NCI-H187 treated with DMSO at 0.1 percent for 48 hours (cell line): ENCODE measurements at places on chromosomes 1 and 21.

- DNase-seq = no peak
Observed at GRCh38 chr21:14926186-14926585, 138.6 kb downstream of the NRIP1 start.

DNA sequence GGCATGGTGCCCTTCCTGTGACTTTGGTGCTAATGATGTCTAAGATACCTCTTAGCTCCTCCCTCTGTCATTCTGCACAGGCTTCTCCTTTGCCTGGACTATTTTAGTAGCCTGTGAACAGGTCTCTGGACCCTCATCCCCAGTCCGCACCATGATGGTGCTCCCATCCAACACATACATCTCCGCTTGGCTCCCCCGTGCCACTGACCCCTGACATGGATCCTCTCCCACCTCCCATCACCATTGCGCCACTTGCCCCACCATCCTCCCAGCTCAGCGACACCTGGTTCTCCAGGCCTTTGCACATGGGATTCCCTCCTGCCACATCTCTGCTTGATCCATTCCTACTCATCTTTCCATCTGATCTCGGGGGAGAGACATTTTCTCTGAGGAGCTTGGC is 33.9 kb downstream of the RUNX3 start:
- no peak for DNase-seq

DNA sequence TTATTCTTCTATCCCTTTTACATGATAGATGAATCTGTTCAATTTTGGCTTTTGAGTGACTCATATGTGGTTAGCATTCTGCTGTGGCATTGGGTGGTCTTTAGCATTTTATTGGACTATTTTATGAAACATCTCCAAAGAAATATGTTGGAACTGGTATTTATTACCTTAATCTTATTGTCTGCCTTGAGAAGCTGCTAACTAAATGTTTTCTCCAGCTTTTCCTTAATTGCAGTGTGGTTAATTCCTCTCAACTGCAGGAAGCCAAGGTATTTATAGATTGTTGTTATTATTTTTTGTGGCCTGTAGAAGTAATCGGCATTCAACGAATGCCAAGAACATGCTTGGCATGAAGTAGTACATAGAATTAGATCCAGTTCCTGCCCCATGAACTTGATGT is 64.1 kb downstream of the NOS1AP start:
- no peak for DNase-seq

- no peak for DNase-seq
Observed at GRCh38 chr21:42526379-42526727, 12.7 kb downstream of the SLC37A1 start.

DNA sequence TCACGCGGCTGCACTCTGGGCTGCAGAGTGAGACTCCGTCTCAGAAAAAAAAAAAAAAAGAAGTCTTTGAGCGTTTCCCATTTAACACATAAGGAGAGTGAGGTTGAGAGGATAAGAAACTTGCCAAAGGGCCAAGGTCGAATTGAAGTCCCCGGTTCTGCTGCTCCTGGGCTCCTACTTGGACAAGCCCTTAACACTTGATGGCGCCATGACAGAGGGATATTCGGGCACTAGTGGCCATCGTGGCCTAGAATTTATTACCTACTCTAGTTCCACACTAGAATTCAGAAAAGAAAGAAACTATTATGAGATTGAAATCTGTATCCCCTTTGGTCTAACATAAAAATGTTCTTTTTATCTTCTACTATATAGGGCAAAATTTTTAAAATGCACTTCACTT is 65.7 kb upstream of the NEK2 start:
- DNase-seq = no peak

DNA sequence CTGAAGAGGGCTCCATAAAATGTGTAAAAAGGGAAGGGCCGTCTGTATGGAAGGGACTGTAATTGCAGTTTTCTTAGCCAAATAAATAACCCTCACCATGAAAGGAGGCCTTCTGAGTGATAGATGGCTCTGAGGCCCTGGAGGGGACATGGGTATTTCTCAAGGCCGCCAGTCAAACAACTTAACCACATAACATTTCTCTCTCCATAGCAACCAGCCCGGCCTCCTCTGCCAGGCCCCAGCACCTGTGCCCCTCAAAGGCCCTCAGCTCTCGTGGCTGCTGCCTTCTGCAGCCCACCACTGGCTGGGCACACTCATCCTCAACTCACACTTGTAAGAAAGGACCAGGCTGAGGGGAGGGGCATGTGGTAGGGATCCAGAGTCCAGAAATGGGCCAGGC is 57.0 kb upstream of the GJB5 start:
- no peak for DNase-seq

DNA sequence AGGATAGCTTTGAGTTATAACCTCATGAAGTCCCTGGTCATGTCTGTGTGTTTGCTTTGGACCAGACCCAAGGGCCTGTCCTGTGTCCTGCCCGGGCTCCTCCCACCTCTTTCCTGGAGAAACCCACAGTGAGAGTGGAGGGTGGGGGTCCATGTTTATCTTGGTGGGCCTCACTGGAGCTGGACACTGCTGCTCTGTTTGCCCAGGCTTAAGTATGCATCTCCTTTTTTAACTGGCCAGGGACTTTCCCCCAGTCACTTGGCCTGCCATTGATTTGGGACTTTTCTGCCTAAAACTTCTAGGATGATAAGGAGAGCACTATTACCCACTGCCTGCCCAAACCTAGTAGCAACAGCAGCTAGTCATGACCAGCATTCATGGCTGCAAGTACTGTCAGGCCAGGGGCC is 49.8 kb downstream of the DDR2 start:
- DNase-seq = no peak

DNA sequence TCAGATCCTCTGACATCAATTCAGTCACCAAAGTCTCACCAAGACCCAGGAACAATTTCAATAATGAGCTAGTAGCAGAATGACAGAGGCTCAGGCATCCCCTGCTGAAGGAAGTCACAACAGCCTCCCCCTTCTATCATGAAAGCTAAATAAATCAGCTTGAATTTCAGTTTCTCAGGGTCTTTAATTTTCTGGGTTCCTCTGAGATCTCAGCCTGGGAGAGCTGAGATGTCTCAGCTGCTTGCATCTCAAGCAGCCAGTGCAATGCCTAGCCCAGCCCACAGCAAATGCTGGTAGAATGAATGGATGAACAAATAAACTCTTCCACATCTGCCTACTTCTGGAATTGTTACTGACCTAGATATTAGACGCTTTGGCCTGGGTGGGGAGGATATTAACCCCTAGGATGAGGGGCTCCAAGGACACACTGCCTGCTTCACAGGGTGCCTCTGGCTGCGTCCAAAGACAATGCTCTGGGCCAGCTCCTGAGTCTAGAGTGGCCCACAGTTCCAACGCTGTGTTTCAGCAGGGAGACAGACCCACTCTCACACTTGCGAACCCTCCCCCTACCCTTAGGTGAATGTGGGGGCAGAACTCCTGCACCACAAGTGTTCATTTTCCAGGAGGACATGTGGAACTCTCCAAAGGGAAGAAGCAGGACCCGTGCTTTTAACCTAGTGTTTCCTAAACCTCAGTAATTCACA is 11.2 kb upstream of the LORICRIN start:
- DNase-seq = no peak

GRCh38 chr1:22207511-22208267 is 64.8 kb upstream of the WNT4 start:
- no peak for DNase-seq

GRCh38 chr1:31591425-31592093 is 15.2 kb downstream of the TINAGL1 start:
- DNase-seq = no peak

GRCh38 chr1:1106510-1107221 is 9.2 kb downstream of the C1orf159 start:
- no peak for DNase-seq

DNA sequence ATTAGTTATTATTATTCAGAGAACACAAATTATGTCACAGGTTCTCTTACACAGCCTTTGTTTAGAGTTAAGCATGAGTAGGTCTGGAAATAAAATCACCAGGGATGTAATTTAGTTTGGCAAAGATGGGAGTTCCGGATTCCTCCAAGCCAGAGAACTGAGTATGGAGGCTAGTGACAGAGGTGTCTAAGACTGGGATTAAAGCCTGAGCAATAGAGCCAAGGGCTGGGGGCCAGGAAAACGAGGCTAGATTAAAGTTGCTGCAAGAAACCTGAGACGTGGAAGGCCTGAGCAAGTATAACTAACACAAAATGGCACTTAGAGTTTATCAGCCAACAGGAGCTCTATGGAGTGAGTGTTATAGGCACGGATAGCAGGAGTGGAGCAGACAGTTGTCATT is 381.6 kb downstream of the SRGAP2C start:
- no peak for DNase-seq

GRCh38 chr1:245086389-245086969 is 68.3 kb upstream of the KIF26B start:
- DNase-seq = no peak

- DNase-seq = no peak
Observed at GRCh38 chr1:37267111-37267835, 207.1 kb upstream of the ZC3H12A start.

GRCh38 chr1:109280862-109281261 is 2.1 kb downstream of the PSRC1 start:
- no peak for DNase-seq

DNA sequence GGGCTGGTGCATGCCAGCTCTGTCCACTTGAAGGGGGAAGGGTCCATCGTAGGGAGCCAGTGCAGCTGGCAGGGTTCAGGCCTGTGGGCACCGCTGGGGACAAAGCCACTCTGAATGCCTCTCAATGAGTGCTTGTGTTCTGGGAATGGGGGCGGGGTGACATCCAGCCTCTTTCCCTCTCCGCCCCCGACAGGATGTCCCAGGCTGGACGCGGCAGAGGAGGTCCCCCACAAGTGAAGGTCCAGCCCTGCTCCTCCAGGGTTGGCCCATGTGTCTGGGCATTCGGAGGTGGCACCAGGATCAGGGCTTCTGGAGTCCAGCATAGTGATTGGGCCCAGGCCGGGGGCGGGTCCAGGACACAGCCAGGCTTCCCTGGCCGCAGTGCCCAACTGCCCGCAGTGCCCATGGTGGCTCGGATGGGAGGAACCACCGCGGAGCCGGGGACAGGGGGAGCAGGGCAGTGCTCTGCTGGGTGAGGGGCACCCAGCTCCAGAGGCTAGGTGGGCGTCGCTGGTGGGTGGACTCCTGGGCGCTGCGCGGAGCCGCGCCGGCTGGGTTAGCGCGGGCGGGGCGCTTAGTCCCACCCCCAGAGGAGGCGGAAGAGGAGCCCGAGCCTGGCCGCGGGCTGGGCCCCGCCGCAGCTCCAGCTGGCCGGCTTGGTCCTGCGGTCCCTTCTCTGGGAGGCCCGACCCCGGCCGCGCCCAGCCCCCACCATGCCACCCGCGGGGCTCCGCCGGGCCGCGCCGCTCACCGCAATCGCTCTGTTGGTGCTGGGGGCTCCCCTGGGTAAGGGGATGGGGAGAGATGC is at the start of gene SHISA4:
Gene SHISA4 (plus strand): TSS at position 617 of the 808 bp plus-strand sequence. CDS start 97 bp downstream, at position 714.
- DNase-seq = no peak

DNA sequence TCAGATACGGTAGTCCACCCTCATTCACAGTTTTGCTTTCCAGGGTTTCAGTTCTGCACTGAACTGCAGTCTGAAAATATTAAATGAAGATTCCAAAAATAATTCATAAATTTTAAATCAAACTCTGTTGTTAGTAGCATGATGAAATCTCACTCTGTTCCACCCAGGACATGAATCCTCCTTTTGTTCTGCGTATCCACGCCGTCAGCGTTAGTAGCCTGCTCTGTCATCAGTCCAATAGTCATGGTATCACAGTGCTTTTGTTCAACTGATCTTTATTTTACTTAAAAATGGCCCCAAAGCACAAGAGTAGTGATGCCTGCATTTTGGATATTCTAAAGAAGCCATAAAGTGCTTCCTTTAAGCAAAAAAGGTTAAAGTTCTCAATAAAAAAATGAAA is 23.9 kb downstream of the CHD1L start:
- DNase-seq = no peak

- DNase-seq = no peak
Observed at GRCh38 chr1:109466452-109467300, at the start of gene SYPL2. TSS of gene SYPL2 (plus strand) at chr1:109466546. CDS start at chr1:109466844, 298 bp downstream.

DNA sequence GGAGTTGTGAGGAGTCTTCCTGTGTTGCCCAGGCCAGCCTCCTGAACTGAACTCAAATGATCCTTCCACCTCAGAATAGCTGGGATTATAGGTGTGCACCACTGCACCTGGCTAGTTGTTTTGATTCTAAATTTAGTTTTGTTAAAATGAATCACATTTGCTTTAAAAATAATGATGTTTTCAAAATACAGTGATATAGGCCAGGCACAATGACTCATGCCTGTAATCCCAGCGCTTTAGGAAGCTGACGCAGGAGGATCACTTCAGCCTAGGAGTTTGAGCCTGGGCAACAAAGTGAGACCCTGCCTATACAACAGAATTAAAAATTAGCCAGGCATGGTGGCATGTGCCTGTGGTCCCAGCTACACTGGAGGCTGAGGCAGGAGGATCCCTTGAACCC is 24.3 kb downstream of the RTCA start:
- no peak for DNase-seq

GRCh38 chr1:174580801-174581200 is 133.0 kb downstream of the GPR52 start:
- DNase-seq = no peak

GRCh38 chr1:184954232-184954995 is 19.9 kb downstream of the NIBAN1 start:
- DNase-seq = no peak

- no peak for DNase-seq
Observed at GRCh38 chr1:90200646-90201205, 205.8 kb downstream of the ZNF326 start.
